ENCODE measurements at places on chromosomes 4 and X.
A peak's percentile ranks its signal among the peaks of the same experiment; 100 is the strongest.

DNA sequence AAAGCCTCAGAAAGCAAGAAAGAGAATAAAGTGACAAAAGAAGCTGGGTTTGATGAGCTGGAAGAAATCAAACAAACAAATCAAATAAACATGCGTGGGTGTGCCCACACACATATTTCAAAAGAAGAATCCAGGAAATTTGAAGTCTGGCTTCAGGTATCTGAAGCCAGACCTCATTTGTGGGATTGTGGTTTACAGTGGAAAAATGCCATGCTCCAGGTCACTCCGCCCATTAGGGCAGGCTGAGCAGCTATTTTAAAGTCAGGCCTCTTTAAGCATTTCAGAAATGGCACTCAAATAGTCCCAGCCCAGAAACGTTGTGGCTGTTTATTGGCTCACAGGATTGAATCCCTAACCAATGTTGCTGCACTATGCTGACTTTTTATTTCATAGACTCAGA lies 226.1 kb upstream of the F9 start:
- no peak for DNase-seq

DNA sequence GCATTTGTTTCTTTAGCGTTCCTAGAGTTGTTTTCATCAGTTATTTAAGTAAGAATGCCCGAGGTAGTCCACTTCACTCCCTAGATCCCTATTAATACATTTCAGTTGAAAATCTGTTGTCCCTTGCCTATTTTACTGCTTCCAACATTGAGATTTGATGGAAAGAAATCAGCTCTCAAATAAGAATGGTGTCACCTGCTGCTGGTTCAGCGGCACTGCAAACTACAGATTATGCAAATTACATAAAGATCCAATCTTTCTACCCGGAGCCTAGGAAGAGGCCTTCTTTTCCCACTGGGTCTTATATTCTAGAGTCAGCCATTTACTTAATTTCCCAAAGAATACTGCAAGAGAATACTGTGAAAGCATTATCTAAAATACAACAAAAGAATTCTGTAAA lies 597.6 kb upstream of the MAGEB2 start:
- no peak for DNase-seq

- no peak for DNase-seq
These were observed 4.2 kb upstream of the PYURF start for GRCh38 chr4:88527787-88528186.

DNA sequence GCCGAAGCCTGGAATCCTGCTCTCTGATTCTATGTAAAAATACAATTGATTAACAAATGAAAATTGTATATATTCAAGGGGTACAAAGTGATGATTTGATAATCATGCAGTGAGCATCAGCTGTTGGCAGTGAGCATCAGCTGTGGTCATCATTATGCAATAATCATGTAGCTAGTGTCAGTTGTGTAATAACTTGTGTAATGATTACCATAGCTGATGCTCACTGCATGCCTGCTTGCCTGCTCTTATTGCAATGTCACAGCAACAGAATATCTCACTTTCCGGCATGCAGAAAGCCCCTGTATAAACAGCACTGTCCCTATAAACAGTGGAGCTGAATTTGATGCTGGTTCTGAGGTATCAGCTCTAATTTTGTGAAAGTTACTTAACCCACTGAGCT lies 46.8 kb downstream of the SULT1B1 start:
- DNase-seq: peak; percentile 48

GRCh38 chr4:37068580-37068979 lies 176.0 kb upstream of the NWD2 start:
- DNase-seq: no peak

DNA sequence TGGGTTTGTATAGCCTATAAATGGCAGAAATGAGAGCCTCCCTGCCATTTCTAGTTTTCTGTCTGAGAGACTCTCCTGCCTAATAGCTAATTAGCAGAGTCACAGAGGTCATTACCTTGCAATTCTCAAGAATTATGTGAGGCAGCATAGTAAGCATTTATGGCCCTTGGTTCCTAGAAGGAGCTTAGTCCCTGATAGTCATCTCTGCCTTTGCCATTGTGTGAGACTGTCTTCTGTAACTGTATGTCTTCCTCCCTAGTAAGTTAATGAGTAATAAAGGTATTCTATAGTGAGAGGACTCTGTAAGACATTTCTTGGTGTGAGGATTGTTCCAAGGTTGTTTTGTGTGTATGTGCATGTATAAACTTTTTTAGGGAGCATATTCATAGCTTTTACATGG lies 108.7 kb downstream of the AR start:
- DNase-seq: no peak

GRCh38 chr4:98662626-98663225 lies 4.3 kb upstream of the TSPAN5 start:
- DNase-seq: peak; percentile 62

DNA sequence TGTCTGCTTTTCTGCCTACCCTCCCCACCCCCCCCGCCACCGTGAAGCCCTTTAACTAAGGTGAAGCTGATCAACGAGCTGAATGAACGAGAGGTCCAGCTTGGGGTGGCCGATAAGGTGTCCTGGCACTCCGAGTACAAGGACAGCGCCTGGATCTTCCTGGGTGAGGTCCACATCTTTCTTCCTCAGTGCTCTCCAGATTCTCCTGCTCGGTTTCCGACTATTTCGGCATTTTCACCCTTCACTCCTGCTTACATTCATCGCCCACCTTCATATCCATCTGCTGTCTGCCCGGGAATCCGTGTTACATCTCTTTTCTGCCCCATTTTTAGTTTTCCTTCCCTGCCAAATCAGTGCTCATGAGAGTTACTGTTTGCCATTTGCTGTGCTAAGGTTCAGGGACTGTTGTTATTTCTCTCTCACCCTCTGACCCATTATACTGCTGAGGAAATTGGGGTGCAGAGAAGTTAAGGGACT lies 459 bp downstream of the RBMX2 start:
- DNase-seq: no peak

All from AG10803 (cell line).